ENCODE measurements at places on chromosomes 12 and 14. TPM values are rescaled to one million over a fixed set of nuclear protein-coding genes. Genes with fewer than 3 reads are reported as not detected.

NANOG gene
- total RNA-seq, result 1.5 TPM

DNA sequence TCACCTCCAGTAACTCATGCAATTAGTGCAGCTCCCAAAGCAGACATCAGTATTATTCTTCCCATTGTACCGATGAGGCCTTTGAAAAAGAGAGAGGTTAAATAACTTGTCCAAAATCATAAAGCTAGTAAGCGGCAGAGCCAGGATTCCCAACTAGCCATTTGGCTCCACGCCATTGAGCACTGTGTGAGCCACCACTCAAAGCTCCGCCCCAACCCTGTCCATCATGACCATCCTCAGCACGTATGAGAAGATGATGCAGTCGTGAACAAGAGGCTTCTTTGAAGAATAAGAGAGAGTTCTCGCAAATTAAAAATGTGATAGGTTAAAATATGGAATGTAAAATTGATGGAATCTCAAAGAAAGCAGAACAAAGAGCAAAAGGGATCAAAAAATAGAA is 14.6 kb downstream of the CLMN start:
- no peaks in the 10 kb centered on the region for H3K4me1 ChIP-seq
- H3K4me3 ChIP-seq, result no peak overlapping the region
- no peaks in the 10 kb centered on the region for H3K27me3 ChIP-seq

CPM gene
- 92.0 TPM for total RNA-seq

GRCh38 chr14:84707830-84708229 is 822.1 kb upstream of the FLRT2 start:
- no peak overlapping the region for H3K27ac ChIP-seq
- no peak overlapping the region for H3K4me3 ChIP-seq
- H3K36me3 ChIP-seq, result no peaks in the 10 kb centered on the region
- DNase-seq, result no peak
- no peaks in the 10 kb centered on the region for H3K4me1 ChIP-seq

DNA sequence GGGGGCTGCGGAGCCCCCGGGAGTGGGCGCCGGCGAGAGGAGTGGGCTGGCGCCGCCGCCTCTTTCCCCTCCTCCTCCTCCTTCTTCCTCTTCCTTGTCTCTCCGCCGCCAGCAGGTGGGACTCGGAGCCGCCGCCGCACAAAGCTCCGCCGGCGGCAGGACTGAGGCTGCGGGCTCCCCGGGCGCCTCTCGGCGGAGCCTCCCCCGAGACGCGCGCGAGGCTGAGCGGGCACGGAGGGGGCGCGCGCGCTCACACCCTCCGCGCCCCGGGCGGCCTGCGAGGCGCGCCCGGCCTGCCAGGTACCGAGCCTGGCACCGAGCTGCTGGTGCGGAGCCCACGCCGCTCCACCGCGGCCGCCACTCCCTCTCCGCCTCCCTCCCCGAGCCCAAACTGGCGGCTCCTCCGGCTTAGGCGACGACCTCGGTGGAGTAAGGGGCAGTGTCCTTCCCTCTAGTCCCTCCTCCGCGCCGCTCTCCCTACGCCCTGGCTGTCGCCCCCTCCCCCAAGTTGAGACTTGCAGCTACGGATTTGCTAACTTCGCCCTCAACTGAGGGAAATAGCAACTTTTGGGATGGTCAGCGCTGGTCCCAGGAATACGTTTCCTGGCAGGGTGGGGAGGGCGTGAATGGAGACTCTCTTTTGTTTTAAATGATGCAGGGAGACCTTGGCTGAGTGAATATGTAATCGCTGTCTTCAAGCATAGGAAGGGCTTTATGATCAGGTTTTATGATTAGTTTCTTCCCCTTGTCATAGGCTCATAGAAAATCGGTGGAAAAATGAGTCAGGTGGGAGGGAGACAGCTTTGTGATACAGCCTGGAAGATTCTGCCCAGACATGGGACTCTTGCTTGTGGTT is 199.5 kb upstream of the CAND1 start:
- H3K27me3 ChIP-seq, result peaks cover 11% of the 10 kb centered on the region
- peak overlapping the region; percentile 89 for H3K27ac ChIP-seq
- peak overlapping the region; percentile 65 for H3K4me3 ChIP-seq
- H3K4me1 ChIP-seq, result peaks cover 23% of the 10 kb centered on the region
- no peaks in the 10 kb centered on the region for H3K36me3 ChIP-seq

DNA sequence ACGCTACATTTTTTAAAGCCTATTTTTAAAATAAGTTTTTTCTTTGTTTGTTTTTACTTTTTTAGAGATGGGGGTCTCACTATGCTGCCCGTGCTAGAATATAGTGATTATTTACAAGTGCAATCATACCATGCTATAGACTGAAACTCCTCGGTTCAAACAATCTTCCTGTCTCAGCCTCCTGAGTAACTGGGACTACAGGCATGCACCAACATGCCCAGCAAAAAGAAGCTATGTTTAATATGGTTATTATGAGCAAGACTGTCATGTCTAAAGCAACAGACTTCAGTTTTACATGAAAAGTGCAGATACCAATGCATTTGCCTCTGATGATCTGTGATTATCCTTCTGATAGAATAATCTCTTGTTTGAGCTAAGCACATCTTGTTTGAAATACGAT is 45.6 kb upstream of the SGPP1 start:
- no peaks in the 10 kb centered on the region for H3K36me3 ChIP-seq
- H3K27me3 ChIP-seq, result no peaks in the 10 kb centered on the region
- no peak overlapping the region for H3K27ac ChIP-seq
- no peak for DNase-seq
- H3K4me3 ChIP-seq, result no peak overlapping the region
